ENCODE measurements at places on chromosomes 7 and 10. TPM values are rescaled to one million over a fixed set of nuclear protein-coding genes. Genes with fewer than 3 reads are reported as not detected.

DNA sequence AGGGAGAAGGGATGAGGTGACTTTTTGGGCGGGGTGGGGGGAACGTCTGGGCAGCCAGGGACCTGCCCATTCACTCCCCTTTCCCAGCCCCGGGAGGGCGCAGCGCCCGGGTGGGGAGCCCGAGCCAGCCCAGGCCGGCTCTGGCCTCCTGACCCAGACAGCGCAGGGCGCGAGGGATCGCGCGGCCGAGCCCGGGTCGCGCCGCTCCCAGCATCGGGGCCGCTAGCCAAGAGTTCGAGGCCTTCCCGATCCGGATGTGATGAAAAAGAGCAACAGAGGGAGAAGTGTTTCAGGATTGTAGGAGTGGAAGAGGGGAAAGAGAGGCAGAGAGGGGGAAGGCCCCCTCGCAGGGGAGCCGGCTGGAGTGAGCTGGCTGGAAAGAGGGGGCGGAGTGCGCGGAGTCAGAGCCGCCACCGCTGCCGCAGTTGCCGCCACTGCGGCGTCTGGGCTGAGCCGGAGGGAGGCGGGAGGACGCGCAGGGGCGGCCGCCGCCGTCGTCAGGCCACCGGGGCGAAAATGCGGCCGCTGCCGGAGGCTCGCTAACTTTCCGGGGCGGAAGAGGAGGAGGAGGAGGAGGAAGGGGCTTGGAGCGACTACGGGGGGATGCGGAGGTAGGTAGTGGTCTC is at the start of gene MDFIC:
Gene MDFIC, plus strand, starts transcription at position 69 of the 626 bp plus-strand sequence. CDS start 940 bp downstream, outside the sequence.
- peaks cover 22% of the 10 kb centered on the region for H3K36me3 ChIP-seq
- H3K27me3 ChIP-seq, result no peaks in the 10 kb centered on the region
- peaks cover 4% of the 10 kb centered on the region for H3K4me1 ChIP-seq
- peak within 1 kb of the TSS; percentile 65 for H3K4me3 ChIP-seq
- H3K27ac ChIP-seq, result peak within 1 kb of the TSS; percentile 1

DNA sequence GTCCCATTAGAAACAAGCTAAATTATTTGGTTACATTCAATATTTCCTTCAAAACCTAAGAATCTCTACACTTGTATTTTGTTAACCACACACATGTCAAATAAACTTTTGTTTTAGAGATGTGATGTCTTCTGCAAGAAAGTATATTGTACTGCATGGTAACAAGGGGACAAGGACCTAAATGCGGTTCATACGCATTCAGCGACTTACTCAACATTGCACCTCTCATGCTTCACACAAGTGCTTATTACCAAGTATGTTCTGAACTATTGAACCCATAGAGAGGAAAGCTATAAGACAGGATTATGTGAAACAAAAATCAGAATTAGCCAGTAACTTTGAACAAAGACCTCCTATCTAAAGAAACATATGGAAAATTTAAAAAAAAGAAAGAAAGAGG is 68.3 kb downstream of the CREB5 start:
- no peak overlapping the region for H3K4me3 ChIP-seq
- no peak for DNase-seq
- H3K4me1 ChIP-seq, result no peaks in the 10 kb centered on the region

DNA sequence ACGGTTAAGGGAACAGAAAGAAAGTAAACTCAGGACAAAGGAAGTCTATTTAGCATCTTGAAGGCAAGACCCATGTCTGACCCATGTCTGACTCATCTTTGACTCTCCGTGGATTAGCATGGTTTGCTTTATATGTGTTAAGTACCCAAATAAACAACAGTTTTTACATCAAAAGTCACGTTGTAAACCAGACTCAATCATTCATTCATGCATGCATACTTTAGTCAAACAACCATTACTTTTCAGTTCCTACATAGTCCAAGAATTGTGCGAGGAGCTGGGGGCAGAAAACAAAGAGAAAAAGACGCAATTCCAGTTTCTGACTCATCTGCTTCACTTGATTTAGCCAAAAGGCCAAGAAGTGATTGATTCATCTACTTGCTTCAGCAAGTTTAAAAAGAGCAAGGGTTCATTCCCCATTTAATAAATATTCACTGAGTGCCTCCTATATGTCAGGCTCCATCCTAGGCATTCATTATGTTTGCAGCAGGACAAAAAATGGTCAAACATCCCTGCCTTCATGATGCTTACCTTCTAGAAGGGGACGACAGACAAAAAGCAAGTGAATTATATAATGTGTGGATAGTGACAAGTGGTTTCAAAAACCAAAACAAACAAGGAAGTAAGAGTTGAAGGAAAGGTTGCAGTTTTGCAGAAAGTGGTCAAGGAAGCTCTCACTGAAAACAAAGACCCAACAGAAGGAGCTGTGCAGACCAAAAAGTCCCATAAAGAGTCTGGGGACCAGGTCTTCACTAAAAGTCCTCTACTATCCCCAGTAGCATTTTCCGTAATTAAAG is 116.2 kb downstream of the FAM107B start:
- peaks cover 48% of the 10 kb centered on the region for H3K4me1 ChIP-seq
- H3K36me3 ChIP-seq, result peaks cover 12% of the 10 kb centered on the region
- peak overlapping the region; percentile 76 for H3K27ac ChIP-seq
- DNase-seq, result peak; percentile 44

GRCh38 chr10:96270571-96270970 is 798 bp downstream of the BLNK start:
- peaks cover 49% of the 10 kb centered on the region for H3K4me1 ChIP-seq
- H3K27ac ChIP-seq, result peak overlapping the region; percentile 73
- peaks cover 14% of the 10 kb centered on the region for H3K36me3 ChIP-seq
- H3K27me3 ChIP-seq, result no peaks in the 10 kb centered on the region

DNA sequence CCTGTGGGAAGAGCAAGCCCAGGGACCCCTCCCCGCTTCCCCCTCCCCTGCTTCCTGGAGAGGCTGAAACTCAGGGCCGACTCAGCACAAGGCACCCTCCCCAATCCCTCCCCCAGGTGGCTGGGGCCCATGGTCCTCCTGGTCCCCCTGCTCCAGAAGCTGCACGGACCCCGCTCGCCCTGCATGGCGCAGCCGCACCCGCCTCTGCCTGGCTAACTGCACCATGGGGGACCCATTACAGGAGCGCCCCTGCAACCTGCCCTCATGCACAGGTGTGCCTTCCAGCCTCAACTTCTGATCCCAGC is 19.7 kb upstream of the ZNF862 start:
- no peak overlapping the region for H3K4me3 ChIP-seq
- DNase-seq, result no peak
- H3K27me3 ChIP-seq, result peaks cover 65% of the 10 kb centered on the region

- H3K27ac ChIP-seq, result no peak overlapping the region
- no peak for DNase-seq
- H3K4me3 ChIP-seq, result no peak overlapping the region
- peaks cover 8% of the 10 kb centered on the region for H3K27me3 ChIP-seq
Observed at GRCh38 chr7:26580064-26580591, 284.3 kb downstream of the SKAP2 start.

GRCh38 chr7:156038345-156038744 is 226.1 kb upstream of the SHH start:
- H3K27ac ChIP-seq, result no peak overlapping the region
- H3K36me3 ChIP-seq, result no peaks in the 10 kb centered on the region
- no peak for DNase-seq
- H3K4me1 ChIP-seq, result no peaks in the 10 kb centered on the region

The LRIT2 gene
- total RNA-seq, result not detected

The CYP2C19 gene
- total RNA-seq, result 4.5 TPM

DNA sequence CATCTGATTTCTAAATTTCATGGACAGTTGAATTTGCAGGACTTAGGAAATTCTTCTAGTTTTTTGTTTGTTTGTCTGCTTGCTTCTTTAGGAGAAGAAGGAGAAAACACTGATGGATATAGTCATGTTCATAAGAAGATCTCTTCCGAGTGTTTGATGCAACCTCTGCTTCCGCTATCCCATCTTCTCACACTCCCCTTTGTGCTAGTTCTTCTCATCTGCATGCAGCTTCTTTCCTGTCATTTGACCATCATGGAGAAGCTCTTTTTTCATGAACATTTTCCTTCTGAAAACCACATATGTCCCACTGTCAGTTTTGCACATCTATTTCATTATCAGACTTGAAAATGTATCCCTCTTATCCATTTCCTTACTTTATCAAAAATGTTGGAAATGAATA is 346.9 kb upstream of the PRKCQ start:
- no peaks in the 10 kb centered on the region for H3K36me3 ChIP-seq
- peaks cover 10% of the 10 kb centered on the region for H3K4me1 ChIP-seq
- H3K27ac ChIP-seq, result no peak overlapping the region
- no peak overlapping the region for H3K4me3 ChIP-seq
- no peak for DNase-seq

- H3K4me1 ChIP-seq, result peaks cover 53% of the 10 kb centered on the region
- DNase-seq, result no peak
- no peak overlapping the region for H3K4me3 ChIP-seq
Observed at GRCh38 chr10:93420091-93420490, 62.0 kb downstream of the MYOF start.

GRCh38 chr7:27324246-27324645 is 81.6 kb downstream of the EVX1 start:
- H3K36me3 ChIP-seq, result no peaks in the 10 kb centered on the region
- no peak overlapping the region for H3K4me3 ChIP-seq
- H3K27me3 ChIP-seq, result no peaks in the 10 kb centered on the region
- no peak for DNase-seq
- no peak overlapping the region for H3K27ac ChIP-seq

- no peak overlapping the region for H3K4me3 ChIP-seq
- H3K36me3 ChIP-seq, result no peaks in the 10 kb centered on the region
- H3K27ac ChIP-seq, result no peak overlapping the region
Observed at GRCh38 chr10:75865413-75866299, 434.2 kb downstream of the LRMDA start.

DNA sequence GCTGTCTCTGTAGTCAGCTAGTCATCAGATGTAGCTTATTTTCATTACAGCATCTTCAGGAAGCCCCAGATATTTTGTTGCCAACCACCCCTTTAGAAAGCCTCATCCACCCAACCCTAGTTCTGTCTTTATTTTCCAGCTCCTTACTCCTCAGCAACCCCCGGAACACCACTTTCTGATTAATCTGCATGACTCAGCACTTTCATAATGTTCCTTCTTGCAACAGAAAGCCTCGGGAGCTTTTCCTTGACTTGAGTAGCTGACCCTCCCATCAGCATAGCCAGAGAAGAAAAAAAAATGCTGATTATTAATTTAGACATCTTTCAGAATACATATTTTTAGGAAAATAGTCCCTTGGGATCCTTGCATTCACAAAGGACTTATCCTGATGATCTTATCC is 244.0 kb upstream of the CXCL12 start:
- no peak for DNase-seq
- H3K4me1 ChIP-seq, result no peaks in the 10 kb centered on the region
- H3K4me3 ChIP-seq, result peak overlapping the region; percentile 22
- H3K27ac ChIP-seq, result peak overlapping the region; percentile 47
- no peaks in the 10 kb centered on the region for H3K27me3 ChIP-seq
- H3K36me3 ChIP-seq, result no peaks in the 10 kb centered on the region

- no peak overlapping the region for H3K27ac ChIP-seq
- H3K4me1 ChIP-seq, result no peaks in the 10 kb centered on the region
- H3K4me3 ChIP-seq, result no peak overlapping the region
- H3K27me3 ChIP-seq, result no peaks in the 10 kb centered on the region
- H3K36me3 ChIP-seq, result no peaks in the 10 kb centered on the region
Observed at GRCh38 chr7:7970531-7971307, 2.1 kb downstream of the GLCCI1 start.

DNA sequence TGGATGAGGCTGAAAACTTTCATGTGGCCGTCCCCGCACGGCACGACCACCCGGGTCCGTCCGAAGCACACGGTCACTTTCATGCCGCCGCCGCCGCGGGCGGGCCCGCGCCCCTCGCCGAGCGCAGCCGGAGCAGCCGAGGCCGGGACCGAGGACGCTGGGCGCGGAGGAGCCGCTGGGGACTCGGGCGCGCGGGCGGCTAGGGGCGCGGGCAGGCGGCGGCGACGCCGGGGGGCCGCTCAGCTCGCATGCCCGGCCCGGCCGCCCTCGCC is 247 bp downstream of the PARD3 start:
- H3K27me3 ChIP-seq, result no peaks in the 10 kb centered on the region
- peaks cover 30% of the 10 kb centered on the region for H3K36me3 ChIP-seq
- H3K4me3 ChIP-seq, result peak overlapping the region; percentile 62

The C10orf143 gene
- total RNA-seq, result 0.78 TPM

- H3K4me1 ChIP-seq, result peaks cover 26% of the 10 kb centered on the region
- H3K27me3 ChIP-seq, result no peaks in the 10 kb centered on the region
- peak overlapping the region; percentile 73 for H3K4me3 ChIP-seq
- peak overlapping the region; percentile 100 for H3K27ac ChIP-seq
Observed at GRCh38 chr10:31099094-31099493, 67.4 kb upstream of the ZNF438 start.

The FKBP6 gene
- not detected for total RNA-seq

DNA sequence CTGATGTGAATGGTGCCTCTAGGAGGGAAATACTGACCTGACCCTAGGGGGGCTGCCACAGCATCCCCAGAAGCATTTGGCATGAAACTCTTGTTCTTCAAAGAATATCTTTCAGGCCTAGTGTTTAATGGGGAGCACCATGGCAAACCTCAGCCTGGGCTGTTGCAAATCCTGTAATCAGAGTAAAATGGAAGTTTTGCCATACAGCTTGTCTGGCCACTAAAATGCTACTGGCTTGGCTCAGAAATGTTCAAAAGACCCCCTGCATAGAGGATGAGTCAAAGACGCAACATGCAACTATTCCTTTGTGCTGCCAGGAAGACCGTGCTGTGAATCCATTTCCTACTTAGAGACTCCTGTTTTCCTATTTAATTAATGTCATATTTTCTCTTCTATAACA is 26.7 kb downstream of the HECW1 start:
- peaks cover 35% of the 10 kb centered on the region for H3K27me3 ChIP-seq
- no peaks in the 10 kb centered on the region for H3K36me3 ChIP-seq
- H3K4me1 ChIP-seq, result no peaks in the 10 kb centered on the region
- no peak overlapping the region for H3K4me3 ChIP-seq

The SPDYE9 gene
- total RNA-seq, result not detected

- H3K4me1 ChIP-seq, result no peaks in the 10 kb centered on the region
- H3K36me3 ChIP-seq, result no peaks in the 10 kb centered on the region
- no peak overlapping the region for H3K27ac ChIP-seq
- DNase-seq, result no peak
Observed at GRCh38 chr7:31418928-31419327, 78.4 kb upstream of the NEUROD6 start.

The OR2A7 gene
- total RNA-seq, result 16.3 TPM

- no peak overlapping the region for H3K27ac ChIP-seq
- no peak overlapping the region for H3K4me3 ChIP-seq
- no peaks in the 10 kb centered on the region for H3K36me3 ChIP-seq
- DNase-seq, result no peak
Observed at GRCh38 chr10:65125212-65125611, 1604.0 kb downstream of the REEP3 start.

The SLC13A1 gene
- not detected for total RNA-seq

GRCh38 chr7:706721-707120 is 19.8 kb upstream of the DNAAF5 start:
- H3K27me3 ChIP-seq, result no peaks in the 10 kb centered on the region
- H3K4me3 ChIP-seq, result no peak overlapping the region
- H3K27ac ChIP-seq, result no peak overlapping the region
- H3K36me3 ChIP-seq, result no peaks in the 10 kb centered on the region
- DNase-seq, result no peak
- H3K4me1 ChIP-seq, result no peaks in the 10 kb centered on the region

GRCh38 chr7:28435152-28435551 is 22.8 kb downstream of the CREB5 start:
- H3K27me3 ChIP-seq, result no peaks in the 10 kb centered on the region
- DNase-seq, result no peak
- no peak overlapping the region for H3K27ac ChIP-seq
- H3K4me3 ChIP-seq, result no peak overlapping the region
- H3K4me1 ChIP-seq, result peaks cover 28% of the 10 kb centered on the region

GRCh38 chr7:16460789-16461493 is 4.6 kb downstream of the SOSTDC1 start:
- H3K4me1 ChIP-seq, result peaks cover 17% of the 10 kb centered on the region
- no peak overlapping the region for H3K4me3 ChIP-seq
- H3K36me3 ChIP-seq, result no peaks in the 10 kb centered on the region
- no peak overlapping the region for H3K27ac ChIP-seq
- no peaks in the 10 kb centered on the region for H3K27me3 ChIP-seq
- no peak for DNase-seq

Measured in Calu3 (cell line).